ENCODE measurements at places on chromosomes 7 and 10.
A peak's percentile ranks its signal among the peaks of the same experiment; 100 is the strongest.

DNA sequence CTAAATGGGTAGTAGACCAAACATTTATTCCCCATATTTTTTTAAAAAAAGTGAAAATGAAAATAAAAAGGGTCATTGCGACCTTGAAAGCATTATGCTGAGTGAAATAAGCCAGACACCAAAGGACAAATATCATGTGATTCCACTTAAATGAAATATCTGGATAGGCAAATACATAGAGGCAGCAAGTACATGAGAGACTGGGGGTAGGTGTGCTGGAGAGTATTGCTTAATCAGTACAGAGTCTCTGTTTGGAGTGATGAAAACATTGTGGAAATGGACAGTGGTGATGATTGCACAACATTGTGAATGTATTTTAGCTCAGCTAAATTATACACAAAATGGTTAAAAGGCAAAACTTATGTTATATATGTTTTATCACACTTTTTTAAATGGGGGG is 169.4 kb downstream of the AKR1D1 start:
- DNase-seq: no peak

- no peak for DNase-seq
These were observed 290.7 kb downstream of the FGFR2 start for GRCh38 chr10:121307411-121307980.

- no peak for DNase-seq
These were observed 582.6 kb downstream of the CALN1 start for GRCh38 chr7:71829515-71829914.

GRCh38 chr7:99399597-99399996 is 8.8 kb downstream of the PDAP1 start:
- no peak for DNase-seq

DNA sequence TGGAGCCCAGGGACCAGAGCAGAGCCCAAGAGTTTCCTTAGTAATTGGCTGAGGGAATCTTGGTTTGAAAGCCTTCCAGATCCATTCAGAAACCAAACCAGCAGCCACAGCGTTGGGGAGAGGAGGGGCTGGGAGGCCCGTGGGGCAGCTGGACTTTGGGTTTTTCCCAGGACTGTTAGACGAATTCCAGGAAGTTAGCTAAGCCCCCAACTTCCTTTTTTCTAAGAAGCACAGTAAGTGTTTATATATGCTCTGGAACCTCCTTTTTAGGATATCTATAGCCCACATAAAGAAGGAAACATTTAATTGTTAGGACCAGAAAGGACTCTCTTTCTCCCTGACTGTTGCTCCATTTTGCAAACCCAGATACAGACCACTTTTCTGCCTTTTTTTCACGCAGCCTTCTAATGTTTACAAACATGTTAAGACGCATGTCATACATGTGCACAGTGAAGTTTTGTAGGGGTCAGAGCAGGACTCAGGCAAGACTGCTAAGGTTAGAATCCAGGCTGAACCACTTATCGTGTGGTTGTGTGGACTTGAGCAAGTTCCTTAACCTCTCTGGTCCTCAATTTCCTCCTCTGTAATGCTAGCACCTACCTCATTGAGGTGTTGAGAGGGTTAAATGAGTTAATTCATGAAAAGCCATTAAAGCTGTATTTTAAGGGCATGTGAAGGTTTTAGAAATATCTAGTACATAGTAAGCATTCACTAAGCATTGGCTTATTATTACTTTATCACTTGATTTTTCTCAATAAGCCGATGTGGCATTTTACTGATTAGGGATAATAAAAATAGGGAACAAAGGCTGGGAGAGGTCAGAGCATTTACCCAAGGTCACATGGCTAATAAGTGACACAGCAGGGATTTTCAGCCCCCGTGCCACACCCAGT is 42.4 kb downstream of the TBATA start:
- no peak for DNase-seq

- no peak for DNase-seq
These were observed 732.0 kb downstream of the XPNPEP1 start for GRCh38 chr10:109191341-109191740.

DNA sequence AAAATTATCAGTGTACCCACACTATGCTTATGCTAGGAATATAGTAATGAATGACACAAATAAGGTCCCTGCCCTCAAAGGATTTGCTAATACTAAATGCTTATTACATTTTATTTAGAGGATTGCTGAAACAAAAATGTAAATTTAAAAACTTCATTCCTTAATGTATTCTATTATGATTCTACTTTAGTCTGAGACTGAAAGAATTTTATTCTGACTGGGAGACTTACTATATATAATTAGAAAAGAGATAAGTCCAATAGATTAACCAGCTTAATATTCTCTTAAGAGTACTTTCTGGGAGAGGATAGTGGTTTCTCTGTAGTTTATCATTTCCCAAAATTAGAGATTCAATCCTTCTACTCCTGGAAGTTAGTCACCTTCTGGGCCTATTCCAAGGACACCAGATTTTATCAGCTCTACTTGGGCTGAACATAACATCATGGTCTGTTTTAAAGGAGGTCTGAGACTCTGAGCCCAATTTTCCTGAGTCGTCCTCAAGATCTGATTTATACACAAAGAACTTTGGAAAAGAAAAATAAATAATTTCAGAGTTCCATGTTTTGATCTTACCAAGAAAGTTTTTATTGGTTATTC is 41.1 kb downstream of the ASZ1 start:
- DNase-seq: no peak

- DNase-seq: peak; percentile 12
These were observed 8.5 kb downstream of the OR2A7 start for GRCh38 chr7:144256112-144256511.

- no peak for DNase-seq
These were observed at the start of gene ZNF727 for GRCh38 chr7:64045301-64046040. ZNF727 (plus strand) TSS chr7:64045434; CDS start chr7:64045622, 188 bp downstream.

GRCh38 chr7:28078036-28078901 is 102.3 kb downstream of the JAZF1 start:
- peak; percentile 33 for DNase-seq

DNA sequence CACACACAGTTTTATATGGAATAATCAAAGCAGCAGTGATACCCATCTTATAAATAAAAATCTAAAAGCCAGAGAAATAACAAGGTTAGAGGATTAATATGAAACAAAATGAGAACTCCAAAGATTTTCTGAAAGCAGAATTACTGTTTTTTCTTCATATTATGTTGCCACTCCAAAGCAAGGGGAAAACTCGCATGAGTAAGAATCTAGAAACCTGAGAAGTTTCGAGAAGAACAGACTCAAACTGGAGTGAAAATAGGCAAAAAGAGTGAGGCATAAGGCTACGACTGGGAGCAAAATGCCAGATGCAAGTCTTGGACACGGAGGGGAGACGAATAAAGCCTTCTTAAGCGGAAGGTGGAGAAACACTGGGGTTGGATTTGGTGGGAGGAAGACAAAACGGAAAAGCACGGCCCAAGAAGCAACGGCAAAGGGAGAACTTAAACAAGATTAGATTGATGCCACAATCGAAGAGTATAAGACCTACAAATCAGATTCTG is 923 bp downstream of the TNPO3 start:
- DNase-seq: no peak

DNA sequence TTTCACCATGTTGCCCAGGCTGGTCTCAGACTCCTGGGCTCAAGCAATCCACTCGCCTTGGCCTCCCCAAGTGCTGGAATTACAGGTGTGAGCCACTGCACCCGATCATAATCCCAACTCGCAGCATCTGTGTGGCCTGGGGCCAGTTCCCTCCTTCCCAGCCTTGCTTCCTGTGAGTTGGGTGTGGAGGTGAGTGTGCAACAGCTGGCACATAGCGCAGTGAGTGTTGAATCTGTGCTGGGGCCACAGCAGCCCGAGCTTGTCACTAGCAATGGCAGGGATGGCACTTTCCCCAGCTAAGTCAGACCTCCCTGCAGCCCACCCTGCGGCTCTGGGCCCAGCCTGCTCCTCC is 12.2 kb downstream of the TMEM184A start:
- DNase-seq: no peak

DNA sequence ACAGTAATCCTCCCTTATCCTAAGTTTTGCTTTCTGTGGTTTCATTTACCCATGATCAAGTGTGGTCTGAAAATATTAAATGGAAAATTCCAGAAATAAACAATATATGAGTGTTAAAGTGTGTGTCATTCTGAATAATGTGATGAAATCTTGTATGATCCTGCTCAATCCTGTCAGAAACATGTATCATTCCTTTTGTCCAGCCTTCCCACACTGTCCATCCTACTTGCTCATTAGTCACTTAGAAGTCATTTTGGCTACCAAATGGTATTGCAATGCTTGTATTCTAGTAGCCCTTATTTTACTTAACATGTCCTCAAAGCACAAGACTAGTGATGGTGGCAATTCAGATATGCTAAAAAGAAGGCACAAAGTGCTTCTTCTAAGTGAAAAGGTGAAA is 1211.2 kb upstream of the SORCS1 start:
- no peak for DNase-seq

DNA sequence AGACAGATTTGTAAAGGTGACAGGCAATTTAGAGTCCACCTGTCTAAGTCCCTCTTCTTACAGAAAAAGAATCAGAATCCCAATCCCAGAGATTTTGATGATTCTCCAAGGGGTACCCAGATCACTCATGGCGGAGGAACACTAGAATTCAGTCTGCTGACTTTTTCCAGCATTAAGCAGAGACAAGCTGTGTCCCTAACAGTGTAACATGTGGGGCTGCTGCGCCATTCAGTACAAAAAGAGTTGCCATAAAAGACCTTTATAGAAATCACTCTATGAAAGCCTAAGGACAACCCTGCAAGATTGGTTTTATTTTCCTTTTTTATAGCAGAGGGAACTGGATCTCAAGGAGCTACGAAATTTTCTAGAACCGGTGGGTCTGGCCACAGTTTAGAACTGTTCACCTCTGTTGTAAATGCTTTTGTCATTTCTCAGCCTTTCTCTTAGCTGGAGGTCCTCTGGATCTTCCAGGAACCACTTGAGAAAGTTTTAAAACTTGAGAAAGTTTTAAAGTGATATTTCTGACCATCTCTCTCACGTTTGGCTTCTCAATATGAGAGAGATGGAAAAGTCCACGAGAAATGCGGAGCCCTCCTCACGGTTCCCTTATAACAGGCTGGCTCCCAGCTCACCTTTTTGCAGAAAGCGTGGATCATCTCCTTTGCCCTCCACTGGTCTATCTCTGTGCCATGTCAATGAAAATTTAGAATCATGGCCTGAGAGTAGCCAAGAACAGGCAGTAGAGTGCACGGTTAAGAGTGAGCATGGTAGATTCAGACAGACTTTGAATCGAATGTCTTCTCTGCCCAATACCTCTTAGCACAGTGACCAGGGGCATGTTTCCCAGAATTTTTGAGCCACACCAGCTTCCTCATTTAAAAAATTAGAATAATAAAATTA is 826 bp downstream of the GIMAP7 start:
- DNase-seq: no peak

- DNase-seq: no peak
These were observed 554.9 kb upstream of the GALNT17 start for GRCh38 chr7:70577078-70577477.

GRCh38 chr10:131758062-131758938 is 142.5 kb upstream of the PPP2R2D start:
- DNase-seq: no peak

- DNase-seq: no peak
These were observed 7.6 kb upstream of the C10orf105 start for GRCh38 chr10:71727105-71727737.

Data from WTC11 (cell line).